ENCODE measurements at places on chromosomes 11 and 22.

DNA sequence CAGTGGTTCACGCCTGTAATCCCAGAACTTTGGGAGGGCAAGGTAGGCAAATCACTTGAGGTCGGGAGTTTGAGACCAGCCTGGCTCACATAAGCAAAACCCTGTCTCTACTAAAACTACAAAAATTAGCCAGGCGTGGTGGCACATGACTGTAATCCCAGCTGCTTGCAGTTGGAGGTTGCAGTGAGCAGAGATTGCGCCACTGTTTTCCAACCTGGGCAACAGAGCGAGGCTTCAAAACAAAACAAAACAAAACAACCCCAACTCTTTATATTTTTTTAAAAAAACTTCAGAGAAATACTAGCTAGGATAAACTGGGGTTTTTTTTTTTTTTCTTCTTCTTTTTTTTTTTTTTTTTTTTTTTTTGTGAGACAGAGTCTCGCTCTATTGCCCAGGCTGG, 31.8 kb upstream of the RAPSN start:
- H3K4me1 ChIP-seq = peaks cover 11% of the 10 kb centered on the region
- DNase-seq = no peak
- peaks cover 61% of the 10 kb centered on the region for H3K36me3 ChIP-seq
- no peak overlapping the region for H3K27ac ChIP-seq
- no peak overlapping the region for H3K4me3 ChIP-seq

DNA sequence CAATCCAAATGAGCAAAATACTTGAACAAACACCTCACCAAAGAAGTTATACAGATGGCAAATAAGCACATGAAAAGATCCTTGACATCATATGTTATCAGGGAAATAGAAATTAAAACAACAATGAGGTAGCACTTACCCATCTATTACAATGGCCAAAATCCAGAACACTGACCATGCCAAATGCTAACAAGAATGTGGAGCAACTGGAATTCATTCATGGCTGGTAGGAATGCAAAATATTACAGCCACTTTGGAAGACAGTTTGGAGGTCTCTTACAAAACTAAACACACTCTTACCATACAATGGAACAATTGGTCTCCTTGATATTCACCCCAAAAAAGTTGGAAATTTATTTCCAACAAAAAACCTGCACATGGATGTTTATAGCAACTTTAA, 19.1 kb upstream of the FAM181B start:
- peaks cover 39% of the 10 kb centered on the region for H3K4me1 ChIP-seq
- no peaks in the 10 kb centered on the region for H3K36me3 ChIP-seq
- peaks cover 12% of the 10 kb centered on the region for H3K27me3 ChIP-seq
- no peak overlapping the region for H3K27ac ChIP-seq
- H3K4me3 ChIP-seq = no peak overlapping the region

- peak overlapping the region; percentile 69 for H3K27ac ChIP-seq
- peak; percentile 18 for DNase-seq
- no peaks in the 10 kb centered on the region for H3K36me3 ChIP-seq
- H3K4me1 ChIP-seq = peaks cover 56% of the 10 kb centered on the region
- peak overlapping the region; percentile 75 for H3K4me3 ChIP-seq
These were observed 57.6 kb downstream of the KCNJ4 start for GRCh38 chr22:38397189-38398085.

DNA sequence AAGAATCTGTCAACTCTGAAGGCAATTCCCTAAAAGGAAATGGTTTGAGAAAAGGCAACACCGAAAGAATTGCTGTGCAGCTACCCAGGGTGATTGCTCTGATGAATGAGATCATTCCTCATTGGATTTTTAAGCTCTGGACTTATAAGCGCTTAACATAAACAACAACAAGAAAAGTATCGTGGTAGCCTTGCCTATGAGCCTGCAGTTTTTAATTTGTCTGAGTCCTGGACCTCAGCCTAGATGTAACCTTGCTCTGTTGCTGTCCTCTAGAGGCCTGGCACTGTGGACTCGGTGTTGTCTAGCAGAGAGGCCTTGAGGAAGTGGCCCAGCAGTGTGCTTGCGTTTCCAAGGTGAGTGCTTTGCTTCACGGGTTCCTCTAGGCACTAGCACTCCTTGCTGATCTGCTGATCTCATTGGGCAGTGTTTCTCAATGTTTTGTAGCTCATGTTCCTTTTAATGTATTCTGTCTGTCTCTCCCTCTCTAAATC, 20.4 kb downstream of the CCDC81 start:
- H3K27ac ChIP-seq = no peak overlapping the region
- H3K36me3 ChIP-seq = no peaks in the 10 kb centered on the region
- H3K4me3 ChIP-seq = no peak overlapping the region
- no peaks in the 10 kb centered on the region for H3K4me1 ChIP-seq
- no peaks in the 10 kb centered on the region for H3K27me3 ChIP-seq
- no peak for DNase-seq
